ENCODE measurements at places on chromosomes 6 and 20.

DNA sequence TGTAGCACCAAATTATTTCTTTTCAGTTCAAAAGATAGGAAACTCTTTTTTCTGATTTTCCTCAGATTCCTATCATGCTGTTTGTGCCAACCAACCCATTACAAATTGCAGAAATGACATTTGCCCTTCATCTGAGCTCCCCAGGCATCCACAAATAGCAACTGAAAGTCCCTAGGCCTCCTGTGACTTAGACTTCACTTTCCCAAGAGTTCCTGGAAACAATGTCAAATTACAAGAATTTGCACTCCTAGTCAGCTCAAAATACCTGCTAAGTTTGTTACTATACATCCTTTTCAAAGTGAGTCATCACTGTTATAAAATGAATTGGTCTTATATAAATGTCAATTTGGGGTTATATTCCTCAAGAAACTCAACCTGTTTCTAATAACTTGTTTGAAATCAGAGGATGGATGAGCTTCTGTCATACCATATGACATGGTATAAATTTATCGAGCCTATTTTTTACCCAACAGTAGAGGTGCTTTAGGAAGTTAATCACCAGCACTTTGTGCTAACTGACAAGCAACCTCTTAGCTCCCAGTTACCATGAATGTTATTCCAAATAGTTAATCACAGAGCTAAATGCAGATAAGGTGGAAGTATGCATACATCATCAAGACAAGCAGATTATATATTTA, 256.5 kb downstream of the HACE1 start:
- no peak for DNase-seq

DNA sequence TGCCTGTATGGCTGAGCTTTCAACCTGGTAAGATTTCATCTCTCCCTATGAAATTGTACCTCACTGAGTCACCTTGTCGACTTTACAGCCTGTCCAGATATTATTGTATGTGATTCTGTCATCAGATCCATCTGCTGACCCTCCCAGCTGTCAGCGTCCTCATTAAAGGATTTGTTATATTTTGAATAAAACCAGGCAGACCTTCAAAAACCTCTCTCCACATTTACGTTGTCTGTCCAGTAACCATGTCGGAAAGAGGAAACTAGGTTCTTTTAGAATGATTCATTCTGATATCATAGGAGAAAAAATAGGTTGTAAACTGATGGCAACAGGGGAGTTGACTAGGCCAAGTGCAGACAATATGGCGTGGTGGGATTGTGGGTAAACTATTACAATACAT, 38.5 kb downstream of the TSPYL4 start:
- DNase-seq = no peak

GRCh38 chr6:167832497-167833395, 6.0 kb downstream of the AFDN start:
- no peak for DNase-seq

DNA sequence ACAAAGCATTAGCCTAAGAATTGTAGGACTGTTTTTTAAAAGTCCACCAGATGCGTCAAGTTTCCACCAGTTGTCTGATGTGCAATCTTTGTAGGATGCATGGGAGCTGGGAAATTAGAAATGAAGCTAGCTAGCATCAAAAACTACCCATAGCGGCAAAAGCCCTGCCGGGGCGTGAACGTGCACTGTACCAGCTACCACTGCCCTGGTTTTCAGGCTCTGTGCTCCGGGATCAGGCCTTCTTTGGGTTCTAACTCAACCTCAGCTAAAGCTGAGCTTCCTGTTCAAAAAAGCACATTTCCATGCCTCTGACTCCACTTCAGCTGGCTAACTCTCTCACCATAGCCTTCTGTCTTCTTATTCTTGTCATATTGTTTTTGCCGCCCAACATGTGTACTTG, 26.9 kb upstream of the FUCA2 start:
- DNase-seq = no peak

DNA sequence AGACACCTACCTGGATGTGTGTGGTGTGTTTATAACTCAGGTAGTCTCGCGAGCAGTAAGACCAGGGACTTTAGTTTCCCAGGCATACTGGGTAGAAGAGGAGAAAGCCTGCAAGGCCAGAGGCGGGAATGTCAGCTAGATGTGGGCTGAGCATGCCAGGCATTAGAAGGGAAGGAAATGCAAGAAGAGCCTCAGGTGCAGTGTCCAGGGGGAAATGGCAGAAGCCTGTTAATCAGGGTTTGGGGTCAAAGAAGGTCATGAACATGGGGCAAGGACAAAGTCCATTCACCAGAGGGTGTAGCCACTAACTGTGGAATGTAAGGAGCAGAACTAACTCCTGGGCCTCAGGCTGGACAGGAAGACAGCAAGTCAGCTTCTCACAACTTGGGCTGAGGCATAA, 305.0 kb downstream of the SMOC2 start:
- DNase-seq = no peak

Measured in AG04450 (cell line).